Fibroblast of skin of left biceps (primary cell): ENCODE measurements at places on chromosomes 7 and 10.

GRCh38 chr10:30219971-30220751, 128.9 kb downstream of the MTPAP start:
- DNase-seq, result no peak

DNA sequence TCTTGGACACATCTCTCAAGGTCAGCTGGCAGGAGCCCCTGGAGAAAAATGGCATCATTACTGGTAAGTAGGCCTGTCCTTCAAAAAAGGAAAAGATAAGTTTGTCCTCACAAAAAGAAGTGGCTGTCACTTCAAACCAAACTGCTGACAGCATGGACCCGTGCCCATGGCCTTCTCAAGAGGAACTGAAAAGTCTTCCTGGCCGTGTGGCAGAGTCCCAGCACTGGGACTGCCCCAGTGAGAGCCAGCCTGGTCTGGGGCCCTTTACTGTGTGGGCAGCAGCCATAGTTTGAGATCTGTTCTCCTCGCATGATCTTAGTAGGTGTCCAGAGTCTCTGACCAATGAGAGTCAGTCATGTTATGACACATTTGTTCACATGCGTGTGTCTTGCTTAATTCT, 614.2 kb upstream of the FOXK1 start:
- no peak for DNase-seq

DNA sequence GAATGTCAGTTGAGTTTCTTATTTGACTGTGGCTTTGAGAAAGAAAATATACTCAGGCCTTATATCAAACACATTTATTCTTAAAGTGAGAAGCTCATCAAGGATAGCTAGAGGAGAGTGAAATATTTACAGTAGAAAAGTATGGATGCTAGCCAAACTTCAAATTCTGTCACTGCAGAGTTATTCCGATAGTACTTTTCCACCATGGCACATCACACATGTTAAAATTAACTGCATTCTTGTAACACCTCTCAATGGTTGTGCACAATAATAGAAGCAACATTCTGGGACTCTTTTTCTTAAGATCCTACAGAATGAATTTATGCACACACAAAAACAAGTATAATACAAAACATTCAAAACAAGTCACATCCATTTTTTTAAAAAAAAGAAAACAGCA, 4.5 kb downstream of the PPP1R3C start:
- DNase-seq, result no peak

GRCh38 chr10:34294137-34294536, 521.0 kb downstream of the PARD3 start:
- no peak for DNase-seq

GRCh38 chr10:35448687-35449662, 112.7 kb downstream of the CCNY start:
- DNase-seq, result no peak

- no peak for DNase-seq
Measured at GRCh38 chr7:122329145-122329802, 24.7 kb upstream of the FEZF1 start.

GRCh38 chr10:51176976-51177695, 102.8 kb downstream of the PRKG1 start:
- peak; percentile 64 for DNase-seq

DNA sequence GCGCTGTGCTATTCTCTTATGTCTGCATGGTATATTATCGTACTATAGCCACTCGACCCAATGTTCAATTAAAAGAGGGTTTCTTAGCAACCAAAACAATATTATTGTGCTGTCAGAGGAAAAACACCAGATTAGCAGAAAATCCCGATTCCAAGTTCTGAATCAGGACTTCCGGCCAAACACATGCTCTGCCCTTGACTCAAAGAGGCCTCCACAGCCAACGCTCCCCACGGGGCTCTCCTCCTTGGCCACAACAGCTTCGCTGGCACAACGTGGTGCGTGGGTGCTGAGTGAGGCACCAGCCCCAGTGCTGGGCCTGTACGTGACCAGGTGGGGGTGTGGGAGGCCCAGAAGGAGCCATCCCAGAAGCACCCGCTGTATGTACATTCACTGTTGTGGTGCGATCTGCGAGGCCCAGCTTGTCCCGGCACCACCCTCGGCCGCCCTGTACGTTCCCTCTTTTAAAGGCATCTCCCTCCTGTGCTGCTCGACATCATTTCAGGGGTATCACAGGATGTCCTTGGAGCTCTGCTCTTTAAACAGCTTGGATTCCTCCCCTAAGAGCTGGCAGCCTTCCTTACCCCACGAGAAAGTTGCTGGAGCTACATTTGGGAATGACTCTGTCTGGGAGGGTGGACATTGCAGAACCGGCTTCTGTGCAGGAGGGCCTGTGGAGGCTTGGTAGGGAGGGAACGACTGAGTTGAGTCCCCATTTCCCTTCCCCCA, 736.2 kb downstream of the PARD3 start:
- no peak for DNase-seq

DNA sequence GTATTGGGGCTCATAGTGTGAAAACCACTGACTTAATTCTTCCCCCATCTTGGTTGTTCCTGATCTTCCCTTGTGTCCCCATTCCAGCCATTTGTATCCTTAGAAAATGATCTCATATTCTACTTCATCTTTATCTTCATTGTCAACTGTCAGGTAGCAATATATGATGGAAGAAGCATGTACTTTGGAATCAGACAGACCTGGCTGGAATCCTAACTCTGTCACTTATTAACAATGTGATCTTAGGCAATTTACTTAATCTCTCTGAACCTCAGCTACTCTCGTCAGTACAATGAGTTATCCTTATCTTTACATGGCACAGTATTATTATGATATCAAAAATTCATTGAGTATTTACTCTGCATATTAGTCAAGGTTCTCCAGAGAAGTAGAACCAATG, 10.1 kb downstream of the CFTR start:
- no peak for DNase-seq

DNA sequence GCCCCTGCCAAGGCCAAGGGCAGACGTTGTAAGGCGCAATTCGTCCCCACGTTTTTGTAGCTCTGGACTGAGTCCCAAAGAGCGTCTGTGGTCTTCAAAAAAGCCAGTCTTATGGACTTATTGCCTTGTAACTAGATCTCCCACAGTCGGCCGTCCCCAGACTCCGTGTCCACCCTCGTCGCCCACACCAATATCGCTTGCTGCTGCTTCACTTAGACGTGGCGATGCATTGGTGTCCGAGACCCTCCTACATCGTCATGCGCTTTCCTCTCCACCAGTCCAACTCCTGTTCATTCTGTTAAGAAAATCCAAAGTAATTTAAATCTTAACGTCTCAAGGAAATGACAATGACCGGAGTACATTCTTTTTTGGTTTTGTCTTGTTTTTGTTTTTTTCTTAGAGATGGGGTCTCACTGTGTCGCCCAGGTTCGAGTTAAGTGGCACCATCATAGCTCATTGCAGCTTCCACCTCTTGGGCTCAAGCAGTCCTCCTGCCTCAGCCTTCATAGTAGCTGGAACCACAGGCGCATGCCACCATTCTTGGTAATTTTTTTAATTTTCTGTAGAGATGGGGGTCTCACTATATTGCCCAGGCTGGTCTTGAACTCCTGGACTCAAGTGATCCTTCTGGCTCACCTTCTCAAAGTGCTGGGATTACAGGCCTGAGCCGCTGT, 851 bp downstream of the KIFBP start:
- no peak for DNase-seq

DNA sequence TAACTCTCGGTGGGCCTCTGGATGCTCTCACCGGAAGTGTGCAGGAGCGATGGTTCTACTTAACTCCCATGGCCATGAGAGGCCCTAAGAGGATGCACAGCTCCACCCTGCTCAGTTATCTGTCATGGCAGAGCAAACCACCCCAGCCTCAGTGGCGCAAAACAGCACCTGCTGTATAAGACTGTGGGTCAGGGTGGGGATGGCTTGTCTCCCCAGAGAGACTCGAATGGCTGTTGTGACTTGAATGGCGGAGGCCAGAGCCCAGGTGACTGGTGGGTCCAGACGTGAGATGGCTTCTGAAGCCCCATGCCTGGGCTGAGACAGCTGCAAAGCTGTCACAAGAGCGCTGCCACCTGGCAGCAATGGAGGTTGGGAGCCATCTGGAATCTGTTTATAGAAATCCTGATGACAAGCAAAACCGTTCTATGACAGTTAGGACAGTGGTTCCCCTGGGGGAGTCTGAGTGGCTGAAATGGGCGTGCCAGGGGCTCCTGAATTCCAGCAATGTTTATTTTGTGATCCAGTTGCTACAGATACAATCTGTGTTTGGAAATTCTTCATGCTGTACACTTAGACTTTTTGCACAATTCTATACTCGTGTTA, 490.5 kb downstream of the TCERG1L start:
- DNase-seq, result no peak

DNA sequence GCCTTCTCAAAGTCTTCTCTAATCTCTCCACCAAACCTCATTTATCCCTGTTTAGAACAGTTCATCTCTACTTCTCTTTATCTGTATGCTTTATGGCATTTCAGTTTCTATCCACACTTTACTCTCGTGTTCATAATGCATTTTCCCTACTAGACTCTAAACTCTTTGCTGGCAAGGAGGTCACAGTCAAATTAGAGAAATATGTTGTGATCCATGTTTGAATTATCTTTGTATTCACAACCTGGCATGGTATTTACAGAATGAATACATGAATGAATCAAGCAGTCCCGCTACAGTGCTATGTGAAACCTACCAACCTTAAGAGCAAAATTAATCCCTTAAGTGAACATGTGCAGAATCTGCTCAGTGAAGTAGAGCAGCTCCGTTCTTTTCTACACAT, 12.8 kb upstream of the YAE1 start:
- no peak for DNase-seq

DNA sequence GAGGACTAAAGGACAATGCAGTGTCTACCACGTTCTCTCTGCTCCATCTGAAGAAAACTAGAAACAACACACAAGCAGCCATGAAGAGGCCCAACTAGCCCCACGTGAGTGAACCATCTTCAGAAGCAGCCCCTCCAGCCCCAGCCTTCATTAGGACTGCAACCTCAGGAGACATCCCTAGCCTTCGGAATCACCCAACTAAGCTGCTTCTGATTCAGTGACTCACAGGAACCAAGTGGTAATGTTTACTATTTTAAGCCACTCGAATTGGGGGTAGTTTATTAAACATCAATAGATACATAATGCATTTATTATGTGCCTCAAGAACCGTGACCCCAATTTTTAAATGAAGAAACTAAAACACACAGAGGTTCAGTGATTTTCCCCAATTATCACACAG, 22.6 kb downstream of the ARHGAP12 start:
- DNase-seq, result no peak

DNA sequence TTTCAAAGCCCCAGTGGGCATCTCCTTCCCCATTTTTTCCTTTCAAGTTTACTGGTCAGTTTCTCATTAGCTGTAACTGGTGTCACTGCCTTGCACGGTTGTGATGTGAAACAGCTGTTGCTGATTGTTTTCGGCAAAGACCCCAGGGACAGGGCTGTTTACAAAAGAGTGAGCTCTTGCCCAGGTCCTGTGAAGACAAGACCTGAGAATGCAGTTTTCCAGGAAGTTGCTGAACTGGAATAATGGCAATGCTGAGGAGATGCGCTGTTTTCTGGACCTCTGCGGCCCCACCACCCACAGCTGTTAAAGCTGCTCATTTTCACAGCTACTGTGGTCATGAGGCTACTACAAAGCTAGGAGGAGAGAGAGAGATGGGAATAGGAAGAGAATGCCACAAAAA, 116.6 kb upstream of the RSU1 start:
- DNase-seq, result no peak

DNA sequence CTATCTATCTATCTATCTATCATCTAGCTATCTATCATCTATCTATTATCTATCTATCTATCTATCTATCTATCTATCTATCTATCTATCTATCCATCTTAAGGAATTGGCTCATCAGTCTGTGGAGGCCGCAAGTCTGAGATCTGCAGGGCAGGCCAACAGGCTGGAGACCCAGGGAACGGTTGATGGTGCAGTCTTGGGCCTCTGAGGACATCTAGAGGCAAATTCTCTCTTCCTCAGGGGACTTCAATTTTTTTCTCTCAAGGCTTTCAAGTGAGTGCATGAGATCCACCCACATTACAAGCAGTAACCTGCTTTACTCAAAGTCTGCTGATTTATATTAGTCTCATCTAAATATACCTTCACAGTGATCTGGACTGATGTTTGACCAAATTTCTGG, 197.0 kb downstream of the GLRX3 start:
- DNase-seq, result no peak

DNA sequence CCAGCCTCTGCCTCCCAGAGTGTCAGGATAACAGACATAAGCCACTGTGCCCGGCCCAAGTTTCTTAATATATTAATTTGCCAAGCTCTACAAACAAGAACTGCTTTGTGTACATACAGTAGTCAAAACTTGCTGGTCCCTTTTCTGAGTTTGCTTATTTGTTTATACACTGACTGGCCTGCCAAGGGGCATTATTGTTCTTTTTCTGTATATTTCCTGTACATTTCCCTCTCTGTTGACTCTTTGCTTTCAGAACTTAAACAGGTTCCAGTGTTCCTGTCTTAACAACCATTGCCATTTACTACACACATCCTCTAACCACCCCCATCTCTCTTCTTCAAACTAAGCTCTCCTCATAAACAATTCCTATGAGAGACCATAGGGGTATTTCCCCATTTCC, 61.5 kb upstream of the RPA3 start:
- DNase-seq, result no peak

DNA sequence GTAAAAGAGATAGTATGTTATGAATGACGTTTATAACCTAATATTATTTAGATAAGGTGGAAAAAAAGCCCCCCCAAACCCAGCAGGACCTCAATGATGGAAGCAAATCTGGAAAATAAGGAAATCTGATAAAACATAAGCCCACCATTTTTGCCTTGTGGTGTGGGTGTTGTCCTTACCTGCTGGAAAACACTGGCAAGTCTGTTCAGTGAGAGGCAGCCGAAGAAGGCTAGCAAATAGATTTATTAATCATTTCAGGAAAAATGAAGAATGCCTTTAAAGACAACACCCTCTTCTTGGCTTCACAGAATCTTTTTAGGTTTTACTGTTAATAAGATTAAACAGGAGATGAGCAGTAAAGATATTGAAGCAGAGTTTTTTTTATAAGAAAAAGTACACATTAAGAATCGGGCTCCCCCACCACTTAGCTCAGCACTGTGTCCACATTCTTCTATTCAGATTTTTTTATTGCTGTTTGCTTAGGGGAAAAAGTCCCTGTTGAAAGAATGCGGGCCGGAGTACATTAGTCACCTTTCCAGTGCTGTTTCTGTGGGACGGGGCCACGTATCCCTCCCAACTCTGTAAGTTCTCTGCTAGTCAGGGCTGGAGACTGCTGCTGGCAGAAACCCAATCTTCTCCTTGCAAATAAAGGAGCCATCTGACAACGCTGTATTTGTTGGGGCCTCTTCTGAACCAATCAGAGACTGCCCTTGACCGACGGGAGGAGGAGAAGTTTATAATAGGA, 104.1 kb downstream of the EVX1 start:
- peak; percentile 12 for DNase-seq

DNA sequence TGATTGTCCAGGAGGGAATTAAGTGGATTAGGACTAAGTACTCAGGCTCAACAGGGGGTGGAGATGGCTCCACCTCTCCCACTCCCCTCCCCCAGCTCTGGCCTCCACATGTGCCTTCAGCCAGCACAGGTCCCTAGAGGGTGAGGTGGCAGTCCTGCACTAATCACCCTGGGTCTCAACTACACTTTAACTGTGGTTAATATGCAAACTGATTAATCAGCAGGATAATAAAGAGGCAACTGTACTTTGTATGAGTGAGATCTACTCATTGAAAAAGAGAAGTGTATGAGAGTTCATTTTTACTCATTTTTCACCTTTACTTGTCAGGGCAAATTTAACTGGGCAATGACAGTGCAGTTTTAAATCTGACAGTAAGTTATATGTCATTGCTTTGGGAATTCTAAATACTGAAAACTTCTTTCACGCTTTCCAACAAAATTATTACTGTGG, 223.8 kb upstream of the CCDC6 start:
- no peak for DNase-seq

- no peak for DNase-seq
Measured at GRCh38 chr7:141400356-141400755, 150.9 kb upstream of the AGK start.
